GM19239 (cell line): ENCODE measurements at places on chromosomes 2 and 18.

- DNase-seq: no peak
Observed at GRCh38 chr2:122323927-122324326, 568.5 kb downstream of the TSN start.

GRCh38 chr2:96860065-96861029 is 2.5 kb upstream of the ANKRD39 start:
- no peak for DNase-seq

- no peak for DNase-seq
Observed at GRCh38 chr2:222033541-222033940, 265.3 kb downstream of the PAX3 start.

DNA sequence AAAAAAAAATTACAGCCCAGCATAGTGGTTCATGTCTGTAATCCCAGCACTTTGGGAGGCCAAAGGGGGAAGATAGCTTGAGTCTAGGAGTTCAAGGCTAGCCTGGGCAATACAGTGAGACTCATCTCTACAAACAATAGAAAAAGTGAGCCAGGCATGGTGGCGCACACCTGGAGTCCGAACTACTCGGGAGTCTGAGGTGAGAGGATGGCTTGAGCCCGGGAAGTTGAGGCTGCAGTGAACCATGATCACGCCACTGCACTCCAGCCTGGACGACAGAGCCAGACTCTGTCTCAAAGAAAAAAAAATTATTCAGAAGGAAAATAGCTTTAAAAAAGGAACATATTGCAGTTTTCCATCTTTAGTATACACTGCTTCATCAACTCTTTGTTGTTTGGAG is 47.8 kb downstream of the CYP27C1 start:
- no peak for DNase-seq

- DNase-seq: peak; percentile 13
Observed at GRCh38 chr2:207337234-207338219, 171.8 kb upstream of the KLF7 start.

DNA sequence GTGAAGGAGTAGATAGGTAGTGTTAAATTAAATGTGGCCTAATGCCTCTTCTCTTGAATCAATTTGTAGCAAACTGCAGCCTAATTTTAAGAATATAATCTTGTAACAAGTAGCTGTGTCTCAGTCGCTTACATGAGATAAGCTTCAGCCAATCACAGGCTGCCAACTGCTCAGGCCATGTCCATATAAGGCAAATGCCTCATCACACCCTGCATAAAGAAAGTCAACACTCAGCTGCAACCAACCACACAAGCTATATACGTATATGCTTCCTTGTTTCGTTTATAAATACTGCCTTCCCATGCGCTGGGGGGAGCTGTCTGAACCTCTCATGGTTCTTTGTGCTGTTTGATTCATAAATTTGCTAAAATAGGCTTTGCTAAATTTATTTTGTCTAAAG is 476.3 kb downstream of the TRIB2 start:
- DNase-seq: no peak

GRCh38 chr2:218877331-218877730 is 3.3 kb upstream of the WNT10A start:
- no peak for DNase-seq

DNA sequence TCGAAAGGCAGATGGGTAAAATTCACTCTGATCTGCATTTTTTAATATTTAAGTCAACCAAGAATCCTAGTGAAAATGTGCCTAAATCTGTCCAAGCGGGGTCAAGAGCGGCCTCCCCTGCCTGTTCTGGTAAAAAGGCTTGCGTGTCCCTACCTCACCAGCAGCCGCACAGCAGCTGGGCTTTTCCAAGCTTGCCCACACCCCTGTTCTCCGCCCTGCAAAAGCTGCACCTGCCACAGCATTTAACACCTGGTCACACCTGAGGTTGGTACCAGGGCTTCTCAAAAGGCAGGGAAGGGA is 25.8 kb upstream of the TMEM182 start:
- DNase-seq: no peak

GRCh38 chr2:123696799-123697410 is 328.2 kb upstream of the CNTNAP5 start:
- no peak for DNase-seq

- DNase-seq: no peak
Observed at GRCh38 chr2:157603198-157603597, 25.5 kb downstream of the ACVR1C start.

DNA sequence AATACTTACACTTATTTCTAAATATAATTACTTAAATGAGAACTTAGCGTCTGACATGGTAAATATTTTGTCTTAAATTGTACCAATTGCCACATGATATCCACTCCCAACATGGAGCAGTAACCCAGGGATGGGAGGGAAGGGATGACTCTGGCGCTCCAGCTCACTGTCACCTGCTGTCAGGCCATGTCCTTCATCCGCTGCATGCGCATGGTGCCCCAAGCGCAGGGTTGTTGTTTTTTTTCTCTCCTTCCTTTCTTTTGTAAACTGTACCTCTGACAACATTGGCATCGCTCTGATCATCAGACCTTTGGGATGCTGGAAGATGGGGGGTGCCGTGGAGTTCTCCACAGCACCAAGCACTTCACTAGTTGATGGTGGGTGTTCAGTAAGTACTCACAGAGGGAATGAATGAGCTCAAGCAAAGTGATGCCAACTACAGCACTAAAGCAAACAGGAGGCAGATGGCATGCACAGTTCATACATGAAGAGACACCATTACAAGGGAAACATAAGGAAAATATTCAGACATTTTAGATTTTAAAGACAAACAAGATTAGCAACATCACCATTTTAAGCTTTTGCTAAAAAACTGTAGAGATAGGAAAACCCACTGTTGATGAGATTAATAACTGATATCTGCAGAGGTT is 247.8 kb downstream of the GBX2 start:
- DNase-seq: no peak

GRCh38 chr18:3985664-3986063 is 469.4 kb downstream of the DLGAP1 start:
- no peak for DNase-seq

- DNase-seq: no peak
Observed at GRCh38 chr2:190860985-190861680, 19.5 kb upstream of the GLS start.

DNA sequence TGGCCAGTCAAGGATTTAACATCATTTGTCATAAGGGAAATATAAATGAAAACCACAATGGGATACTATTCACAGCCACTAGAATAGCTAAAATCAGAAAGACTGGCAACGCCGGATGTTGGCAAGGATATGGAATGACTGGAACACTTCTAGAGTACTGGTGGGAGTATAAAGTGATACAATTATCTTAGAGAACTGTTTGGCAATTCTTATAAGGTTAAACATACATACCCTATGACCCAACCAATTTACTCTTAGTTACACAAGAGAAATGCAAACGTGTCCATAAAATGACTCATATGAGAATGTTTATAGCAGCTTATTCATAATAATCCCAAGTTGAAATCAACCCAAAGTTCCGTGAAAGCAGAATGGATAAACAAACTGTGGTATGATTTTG is 35.1 kb downstream of the MAPK4 start:
- DNase-seq: no peak

DNA sequence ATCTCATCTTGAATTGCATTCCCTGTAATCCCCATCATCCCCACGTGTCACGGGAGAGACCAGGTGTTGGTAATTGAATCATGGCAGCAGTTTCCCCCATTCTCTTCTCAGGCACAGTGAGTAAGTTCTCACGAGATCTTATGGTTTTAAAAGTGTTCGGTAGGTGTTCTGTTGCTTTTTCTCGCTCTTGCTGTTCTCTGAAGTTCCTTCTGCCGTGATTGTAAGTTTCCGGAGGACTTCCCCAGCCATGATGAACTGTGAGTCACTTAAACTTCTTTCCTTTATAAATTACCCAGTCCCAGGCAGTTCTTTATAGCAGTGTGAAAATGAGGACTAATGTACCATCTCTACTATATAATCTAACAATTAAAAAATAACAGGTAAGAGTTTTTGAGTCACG is 409.9 kb upstream of the NRXN1 start:
- no peak for DNase-seq

DNA sequence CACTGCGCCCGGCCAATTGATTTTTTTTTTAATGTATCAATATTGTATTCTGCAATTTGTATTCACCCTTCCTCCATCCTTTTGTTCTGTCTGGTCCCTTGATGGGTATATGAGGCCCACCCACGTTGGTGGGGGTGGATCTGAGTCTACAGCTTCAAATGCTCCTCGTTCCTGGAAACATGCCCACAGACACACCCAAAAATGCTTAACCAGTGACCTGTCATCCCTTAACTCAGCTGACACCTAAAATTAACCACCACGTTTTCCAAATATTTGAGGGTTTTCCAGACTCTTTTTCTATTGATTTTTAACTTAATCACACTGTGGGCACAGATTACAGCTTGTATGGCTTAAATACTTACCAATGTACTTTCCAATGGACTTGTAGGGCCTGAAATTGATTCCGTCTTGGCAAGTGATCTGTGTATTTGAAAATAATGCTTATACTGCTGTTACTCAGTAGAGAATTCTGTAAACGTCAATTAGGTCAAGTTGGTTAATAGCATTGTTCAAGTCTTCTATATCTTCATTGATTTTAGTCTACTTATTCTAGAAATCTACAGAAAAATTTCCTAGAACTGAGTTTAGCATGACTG is 34.4 kb upstream of the CYP27C1 start:
- no peak for DNase-seq
